ENCODE measurements at places on chromosomes 2 and 18.

DNA sequence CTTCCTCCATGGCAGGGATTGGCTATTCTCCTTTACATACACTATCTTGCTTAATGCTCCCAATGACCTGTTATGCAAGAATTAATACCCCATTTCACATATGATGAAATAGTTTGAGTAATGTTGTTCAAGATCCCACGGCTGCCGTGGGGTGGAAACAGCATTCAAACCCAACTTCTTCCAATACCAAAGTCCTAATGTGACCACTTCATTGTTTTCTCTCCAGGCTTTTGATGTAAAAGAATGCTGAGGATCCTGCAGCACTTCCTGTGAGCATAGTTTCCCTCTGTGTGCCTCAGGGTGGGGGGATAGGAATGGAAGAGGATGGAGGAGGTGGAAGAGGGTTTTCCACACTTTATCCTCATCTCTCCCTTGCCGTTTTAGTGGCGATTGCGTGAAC lies 199.4 kb downstream of the IRS1 start:
- DNase-seq = no peak

- DNase-seq = no peak
These were observed 56.6 kb downstream of the CTDP1 start for GRCh38 chr18:79736230-79736629.

- no peak for DNase-seq
These were observed 325.8 kb upstream of the SPHKAP start for GRCh38 chr2:228507231-228507824.

DNA sequence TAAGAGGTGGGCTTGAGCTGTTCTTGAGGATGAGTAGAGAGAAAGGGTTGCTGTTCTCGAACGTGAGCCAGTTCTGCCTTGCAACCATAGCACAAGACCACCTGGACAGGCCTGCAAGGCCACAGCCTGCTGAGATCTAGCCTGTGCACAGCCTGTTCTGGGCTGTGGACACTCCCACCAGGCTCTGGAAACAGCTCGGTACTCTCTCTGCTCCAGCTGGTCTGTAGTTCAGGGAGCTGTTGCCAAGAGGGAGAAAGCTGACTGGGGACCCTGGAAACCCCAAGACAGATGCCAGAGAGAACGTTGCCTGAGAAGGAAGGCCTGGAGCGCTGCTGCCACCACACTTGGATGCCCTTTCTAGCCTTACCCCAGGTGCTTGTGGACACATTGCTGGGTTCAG lies 69.8 kb downstream of the CTIF start:
- no peak for DNase-seq

- no peak for DNase-seq
These were observed 8.8 kb downstream of the IMMT start for GRCh38 chr2:86186431-86186830.

DNA sequence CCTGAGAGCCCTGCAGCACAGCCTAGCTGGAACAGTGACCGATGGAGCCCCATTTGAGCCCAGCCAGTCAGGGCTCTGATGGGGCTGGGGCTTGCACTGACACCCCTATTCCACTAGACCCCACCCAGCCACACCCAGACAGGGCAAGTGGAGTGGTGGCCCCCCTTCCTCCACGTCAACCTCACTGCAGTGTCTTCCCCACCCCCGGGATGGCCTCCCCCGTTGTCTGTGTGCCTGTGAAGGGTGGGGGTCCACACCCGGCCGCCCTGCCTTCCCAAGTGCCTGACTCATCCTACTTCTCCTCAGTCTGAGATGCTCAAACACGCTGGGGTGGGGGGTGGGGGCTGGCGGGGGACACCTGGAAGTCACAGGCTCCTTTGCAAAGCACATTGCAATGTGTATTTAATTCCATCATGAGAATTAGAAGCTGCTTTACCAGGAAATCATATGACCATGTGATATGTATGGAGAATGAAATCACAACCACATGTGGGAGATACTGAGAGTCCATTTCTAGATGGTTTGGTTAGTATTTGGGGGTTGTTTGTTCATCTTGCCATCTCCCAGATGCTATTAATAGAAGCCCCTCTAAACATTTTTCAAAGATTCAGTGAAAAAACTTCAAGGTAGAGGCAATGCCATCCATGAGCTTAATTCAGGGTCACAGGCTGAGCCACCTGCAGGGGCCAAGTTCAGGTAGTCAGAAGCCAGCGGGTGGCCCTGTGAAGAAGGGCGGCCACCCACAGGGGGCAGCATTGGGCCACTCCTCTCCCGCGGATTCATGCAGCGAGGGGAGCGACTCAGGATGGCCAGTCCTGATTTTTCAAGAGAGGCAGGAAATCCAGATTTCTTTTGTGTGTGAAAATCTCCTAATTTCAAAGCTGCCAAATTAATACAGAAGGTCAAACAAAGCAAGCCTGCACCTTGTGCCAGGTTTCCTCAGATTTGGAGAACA lies 22.7 kb upstream of the GMPPA start:
- peak; percentile 60 for DNase-seq

DNA sequence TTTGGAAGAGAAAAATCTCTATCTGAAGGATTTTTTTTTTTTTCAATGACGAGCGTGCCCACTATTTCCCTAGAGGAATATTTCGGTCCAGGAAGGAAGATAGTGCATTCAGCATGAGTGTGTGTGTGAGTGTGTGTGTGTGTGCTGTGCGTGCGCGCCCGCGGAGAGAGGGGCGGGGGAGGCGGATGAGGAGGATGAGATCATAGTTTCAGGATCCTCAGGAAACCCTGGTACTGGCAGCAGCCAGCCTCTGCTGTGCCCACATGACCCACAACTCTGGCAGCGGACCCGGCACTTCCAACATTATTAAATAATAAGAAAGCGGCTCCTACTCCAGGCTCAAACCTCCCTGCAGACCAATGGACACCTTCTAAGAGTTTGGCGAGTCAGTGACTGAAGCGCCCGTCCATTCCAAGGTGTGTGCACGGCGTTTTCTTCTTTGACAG lies 217.0 kb upstream of the DTNA start:
- DNase-seq = no peak

DNA sequence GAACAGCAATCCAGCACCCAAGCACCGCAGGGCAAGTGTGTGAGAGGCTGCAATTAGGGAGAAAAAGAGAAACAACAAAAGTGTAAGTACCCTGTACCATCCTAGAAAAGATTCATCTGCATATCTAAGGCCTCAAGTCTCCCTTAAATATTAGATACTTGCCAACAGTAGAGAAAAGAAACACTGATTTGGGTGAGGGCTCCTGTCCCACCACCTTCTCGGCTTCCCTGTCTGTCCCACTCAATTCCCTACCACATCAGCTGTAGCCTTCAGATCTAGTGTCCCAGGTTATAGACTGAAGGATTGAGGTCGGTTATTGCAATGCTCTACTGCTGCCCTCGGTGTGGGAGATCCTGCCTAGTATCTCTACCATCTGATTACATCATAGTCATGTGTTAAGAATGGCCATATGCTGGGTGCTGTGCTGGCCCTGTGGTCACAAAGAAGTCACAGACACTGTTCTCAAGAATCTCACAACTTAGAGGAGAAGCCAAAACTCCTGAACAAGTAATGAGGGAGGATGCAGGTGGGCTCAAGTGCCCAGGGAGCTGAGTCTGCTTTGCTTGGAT lies 2.5 kb downstream of the RAX start:
- no peak for DNase-seq

DNA sequence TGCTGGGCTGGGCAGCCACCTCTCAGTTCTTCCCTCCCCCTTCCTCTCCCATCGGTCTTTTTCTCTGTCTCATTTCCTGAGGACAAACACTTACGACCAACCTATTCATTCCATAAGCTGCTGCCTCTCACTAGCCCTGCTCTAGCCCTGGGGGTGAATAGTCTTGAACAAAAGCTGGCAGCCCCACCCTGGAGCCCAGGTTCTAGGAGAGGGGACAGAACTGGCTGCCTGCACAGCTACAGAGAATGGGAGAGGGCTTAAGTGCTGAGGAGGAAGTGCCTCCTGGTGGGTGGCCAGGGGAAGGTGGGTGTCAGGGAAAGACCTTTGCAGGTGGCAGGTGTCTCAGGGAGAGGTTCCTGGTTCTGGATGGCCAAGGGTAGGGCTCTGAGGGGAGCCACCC lies 22.8 kb downstream of the ANO7 start:
- DNase-seq = no peak

DNA sequence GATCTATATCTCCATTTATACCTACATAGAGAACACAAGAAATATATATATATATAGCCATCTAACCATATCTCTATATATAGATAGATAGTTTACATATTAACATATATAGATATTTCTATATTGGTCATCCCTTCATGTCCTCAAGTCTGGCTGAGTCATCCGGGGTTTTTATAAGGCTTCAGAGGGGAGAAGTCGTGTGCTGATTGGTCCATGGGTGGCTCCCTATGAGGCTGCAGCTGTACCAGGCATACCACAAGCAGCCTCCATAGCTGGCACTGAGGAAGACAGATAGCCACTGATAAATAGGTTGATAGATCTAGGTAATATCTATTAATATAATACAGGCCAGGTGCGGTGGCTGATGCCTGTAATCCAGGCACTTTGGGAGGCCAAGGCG lies 618.3 kb upstream of the SETBP1 start:
- no peak for DNase-seq

DNA sequence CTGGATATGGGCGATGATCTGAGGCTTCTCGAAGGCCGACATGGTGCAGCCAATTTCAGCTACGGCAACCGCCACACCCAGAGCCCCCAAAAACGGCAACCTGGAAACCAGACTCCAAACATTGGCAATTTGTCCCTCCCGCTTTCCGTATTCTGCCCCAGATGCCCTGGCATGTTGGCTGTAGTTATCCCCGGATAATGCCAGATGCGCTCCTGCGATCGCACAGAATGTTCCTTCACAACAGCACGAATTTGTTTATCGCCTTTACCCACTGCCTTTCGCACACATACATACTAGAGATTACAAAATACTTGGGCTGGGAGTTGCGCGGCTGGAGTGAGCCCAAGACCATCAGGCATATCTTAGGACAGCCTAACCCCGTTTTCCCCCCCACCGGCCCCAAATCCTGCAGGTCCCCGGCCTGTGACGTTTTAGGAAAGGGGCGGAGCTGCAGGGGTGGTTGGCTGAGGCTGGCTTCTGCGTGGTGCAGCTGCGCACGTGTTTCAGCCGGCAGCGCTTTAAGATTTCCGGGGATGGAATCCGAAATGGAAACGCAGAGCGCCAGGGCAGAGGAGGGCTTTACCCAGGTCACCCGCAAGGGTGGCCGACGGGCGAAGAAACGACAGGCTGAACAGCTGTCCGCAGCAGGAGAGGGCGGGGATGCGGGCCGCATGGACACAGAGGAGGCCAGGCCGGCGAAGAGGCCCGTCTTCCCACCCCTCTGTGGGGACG lies at the start of gene PNO1:
TSS of gene PNO1 (plus strand) at position 487 of the 732 bp plus-strand sequence. CDS start at position 534, 47 bp downstream.
- peak; percentile 98 for DNase-seq

GRCh38 chr18:13548966-13549879 lies 177.1 kb downstream of the FAM210A start:
- DNase-seq = no peak

DNA sequence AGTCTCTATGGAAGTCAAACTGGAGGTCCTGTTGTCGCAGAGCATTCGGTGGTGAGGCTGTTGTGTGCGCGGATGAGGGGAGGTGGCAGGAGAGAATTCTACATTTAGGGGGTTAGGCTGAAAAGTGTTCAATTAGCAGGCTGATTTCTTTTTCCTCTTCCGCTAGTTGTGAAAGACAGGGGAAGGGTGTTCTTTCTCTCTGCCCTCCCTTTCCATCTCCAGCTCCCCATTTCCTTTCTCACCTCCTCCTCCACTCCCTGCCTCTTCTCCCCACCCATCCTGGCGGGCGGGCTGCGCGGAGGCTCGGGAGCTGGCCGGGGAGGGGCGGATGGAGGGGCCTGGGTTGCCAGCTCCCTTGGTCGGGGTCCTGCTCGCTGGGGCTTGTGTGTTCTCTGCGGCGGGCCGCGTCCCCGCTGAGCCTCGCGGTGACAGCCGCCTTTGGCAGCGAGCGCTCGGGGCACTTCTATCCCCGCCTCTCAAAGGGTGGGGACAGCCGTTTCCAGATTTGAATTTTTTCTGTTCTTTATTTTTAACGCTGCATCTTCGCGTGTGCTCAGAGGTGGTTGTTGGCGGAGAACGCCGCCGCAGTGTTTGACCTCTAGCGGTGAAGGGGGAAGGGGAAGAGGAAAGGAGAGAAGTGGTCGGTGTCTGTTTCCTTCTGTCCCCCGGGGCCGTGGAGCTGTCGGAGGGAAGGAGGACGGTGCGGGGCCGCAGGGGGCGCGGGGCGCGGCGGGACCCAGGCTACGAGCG lies 3.6 kb downstream of the SOX11 start:
- no peak for DNase-seq

DNA sequence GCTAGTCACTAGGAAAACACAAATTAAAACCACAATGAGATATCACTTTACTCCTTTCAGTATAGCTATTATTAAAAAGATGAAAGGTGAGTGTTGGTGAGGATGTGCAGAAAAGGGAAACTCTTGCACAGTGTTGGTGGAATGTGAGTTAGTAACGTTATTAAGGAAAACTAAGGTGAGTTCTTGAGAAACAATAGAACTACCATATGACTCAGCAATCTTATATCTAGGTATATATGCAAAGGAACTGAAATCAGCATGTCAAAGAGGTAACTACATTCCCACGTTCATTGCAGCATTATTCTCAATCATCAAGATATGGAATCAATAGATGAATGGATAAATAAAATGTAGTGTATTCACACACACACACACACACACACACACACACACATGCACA lies 117.3 kb upstream of the HNMT start:
- DNase-seq = no peak

GRCh38 chr2:45450634-45451033 lies 160.4 kb downstream of the SRBD1 start:
- DNase-seq = no peak

DNA sequence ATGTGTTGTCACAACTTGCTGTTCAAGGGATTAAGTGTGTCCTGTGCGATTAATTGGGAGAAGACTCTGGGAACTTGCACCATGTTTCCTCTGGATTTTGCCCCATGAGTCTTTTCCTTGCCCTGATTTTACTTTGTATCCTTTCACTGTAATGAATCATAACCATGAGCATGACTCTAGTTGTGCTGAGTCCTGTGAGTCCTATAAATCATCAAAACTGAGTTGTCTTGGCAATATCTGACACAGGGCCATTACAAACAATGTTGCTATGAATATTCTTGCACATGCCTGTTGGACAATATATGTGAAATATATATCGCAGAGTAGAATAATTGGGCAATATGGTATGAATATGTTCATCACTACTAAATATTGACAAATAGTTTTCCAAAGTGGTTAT lies 56.5 kb upstream of the COL5A2 start:
- no peak for DNase-seq

- DNase-seq = no peak
These were observed 6.5 kb upstream of the IL1R2 start for GRCh38 chr2:101985101-101985792.
